ENCODE measurements at places on chromosomes 13 and 19.

DNA sequence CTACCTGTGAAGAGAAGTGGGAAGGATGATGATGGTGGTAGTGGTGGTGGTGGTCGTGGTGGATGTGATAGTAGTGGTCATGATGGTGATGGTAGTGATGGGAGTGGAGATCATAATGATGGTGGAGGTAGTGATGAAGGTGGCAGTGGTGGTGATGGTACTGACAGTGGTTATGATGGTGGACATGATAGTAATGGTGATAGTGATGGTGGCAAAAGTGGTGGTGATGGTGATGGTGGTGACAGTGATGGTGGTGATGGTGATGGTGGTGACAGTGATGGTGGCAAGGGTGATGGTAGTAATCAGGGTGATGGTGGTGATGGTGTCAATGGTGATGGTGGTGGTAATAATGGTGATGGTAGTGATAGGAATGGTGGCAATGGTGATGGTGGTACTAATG, 26.2 kb downstream of the MBD3L2B start:
- DNase-seq, result no peak

DNA sequence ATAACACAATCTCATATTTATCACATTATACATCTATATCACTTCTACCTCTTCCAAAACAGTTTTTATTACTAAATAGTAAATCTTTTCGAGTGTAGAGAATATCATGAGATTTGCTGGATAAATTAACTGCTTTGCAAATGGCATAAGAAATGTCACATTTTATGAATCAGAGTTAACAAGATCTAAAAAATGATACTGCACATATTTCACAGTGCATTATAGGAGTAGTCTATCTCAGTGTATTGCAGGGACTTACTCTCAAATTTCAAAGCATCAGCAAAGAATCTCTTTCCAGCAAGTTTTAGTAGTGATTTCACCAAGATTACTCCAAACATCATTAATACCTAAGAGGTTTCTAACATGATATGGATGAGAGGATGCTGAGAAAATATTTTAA, 687.1 kb upstream of the SLITRK1 start:
- DNase-seq, result no peak

GRCh38 chr19:33424181-33424580, 50.7 kb downstream of the CEBPG start:
- no peak for DNase-seq

- no peak for DNase-seq
Observed at GRCh38 chr19:3774621-3775373, 2.8 kb upstream of the RAX2 start.

DNA sequence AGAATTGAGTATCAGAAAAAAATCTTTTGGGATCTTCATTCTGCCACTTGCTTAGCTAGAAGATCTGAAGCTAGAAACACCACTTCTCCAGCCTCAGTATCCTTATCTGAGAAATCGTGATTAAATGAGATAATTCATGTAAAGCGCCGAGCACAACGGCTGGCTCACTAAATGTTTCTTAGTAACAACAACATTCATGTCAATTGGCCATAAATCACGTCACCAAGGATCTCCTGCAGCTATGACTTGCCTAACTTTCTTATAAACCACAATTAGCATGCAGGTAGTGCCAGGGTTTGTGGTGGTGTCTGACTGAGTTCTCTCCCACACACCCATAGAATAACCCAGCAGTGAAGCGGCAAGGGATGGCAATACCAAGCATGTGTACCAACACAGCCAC, 501.3 kb downstream of the EFNB2 start:
- no peak for DNase-seq

DNA sequence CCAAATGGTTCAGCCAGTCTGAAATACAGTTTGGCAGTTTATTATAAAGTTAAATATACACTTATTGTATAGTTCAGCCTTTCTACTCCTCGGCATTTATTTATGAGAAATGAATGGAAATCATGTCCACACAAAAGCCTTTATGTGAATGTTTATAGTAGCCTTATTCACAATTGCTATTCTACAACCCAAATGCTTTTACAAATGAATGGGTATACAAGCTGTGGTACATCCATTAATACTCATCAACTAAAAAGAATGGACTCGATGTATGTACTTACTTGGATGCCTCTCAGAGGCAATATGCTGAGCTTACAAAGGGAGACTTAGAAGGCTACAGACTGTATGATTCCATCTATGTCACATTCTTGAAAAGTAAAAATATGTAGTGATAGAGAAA, 150.7 kb downstream of the NBEA start:
- DNase-seq, result no peak

DNA sequence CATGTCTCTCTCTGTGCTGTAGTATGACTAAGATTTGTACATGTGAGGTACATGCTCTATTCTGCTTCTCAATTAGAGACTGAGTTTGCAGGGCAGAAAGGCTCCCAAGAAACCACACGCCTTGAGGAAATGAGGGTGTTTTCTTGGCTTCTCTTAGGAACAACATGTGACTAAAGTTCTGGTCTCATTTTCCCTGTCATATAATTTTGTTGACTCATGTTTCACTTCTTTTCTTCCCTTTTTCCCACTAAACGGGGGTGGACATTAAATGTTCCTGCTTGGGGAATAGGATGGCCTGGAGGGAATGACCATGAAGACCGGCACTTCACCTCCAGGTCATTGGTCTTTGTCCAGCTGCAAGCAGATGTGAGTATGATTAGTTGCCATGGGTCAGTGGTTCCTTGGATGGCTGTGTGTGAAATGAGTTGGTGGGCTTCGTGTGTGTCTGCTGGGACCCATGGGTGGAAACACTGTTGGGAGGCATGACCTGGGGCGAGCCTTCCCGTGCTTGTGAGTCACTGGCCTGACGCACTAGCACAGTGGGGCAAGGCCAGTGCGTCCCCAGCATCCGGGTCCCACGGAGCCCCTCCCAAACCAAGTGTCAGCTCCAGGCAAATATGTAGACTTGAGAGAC, 56.6 kb downstream of the COL4A1 start:
- no peak for DNase-seq

DNA sequence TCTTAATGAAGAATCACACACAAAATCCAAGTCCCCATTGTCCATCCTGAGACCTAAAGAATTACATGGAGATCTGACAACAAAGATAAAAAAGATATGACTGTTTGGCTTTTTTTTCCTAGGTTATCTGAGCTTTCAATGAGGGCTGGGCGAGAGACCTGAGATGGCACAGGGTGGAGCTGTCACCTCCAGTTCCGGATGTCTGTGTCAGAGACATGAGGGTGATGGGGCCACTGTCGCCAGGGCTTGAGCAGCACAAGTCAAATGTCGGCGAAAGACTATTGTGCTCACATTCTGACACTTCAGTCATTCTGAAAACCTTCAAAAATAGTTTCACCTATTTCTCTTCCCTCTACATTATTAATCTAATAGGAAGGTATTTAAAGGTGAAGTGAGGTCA, 65.7 kb downstream of the SLC7A1 start:
- DNase-seq, result no peak

DNA sequence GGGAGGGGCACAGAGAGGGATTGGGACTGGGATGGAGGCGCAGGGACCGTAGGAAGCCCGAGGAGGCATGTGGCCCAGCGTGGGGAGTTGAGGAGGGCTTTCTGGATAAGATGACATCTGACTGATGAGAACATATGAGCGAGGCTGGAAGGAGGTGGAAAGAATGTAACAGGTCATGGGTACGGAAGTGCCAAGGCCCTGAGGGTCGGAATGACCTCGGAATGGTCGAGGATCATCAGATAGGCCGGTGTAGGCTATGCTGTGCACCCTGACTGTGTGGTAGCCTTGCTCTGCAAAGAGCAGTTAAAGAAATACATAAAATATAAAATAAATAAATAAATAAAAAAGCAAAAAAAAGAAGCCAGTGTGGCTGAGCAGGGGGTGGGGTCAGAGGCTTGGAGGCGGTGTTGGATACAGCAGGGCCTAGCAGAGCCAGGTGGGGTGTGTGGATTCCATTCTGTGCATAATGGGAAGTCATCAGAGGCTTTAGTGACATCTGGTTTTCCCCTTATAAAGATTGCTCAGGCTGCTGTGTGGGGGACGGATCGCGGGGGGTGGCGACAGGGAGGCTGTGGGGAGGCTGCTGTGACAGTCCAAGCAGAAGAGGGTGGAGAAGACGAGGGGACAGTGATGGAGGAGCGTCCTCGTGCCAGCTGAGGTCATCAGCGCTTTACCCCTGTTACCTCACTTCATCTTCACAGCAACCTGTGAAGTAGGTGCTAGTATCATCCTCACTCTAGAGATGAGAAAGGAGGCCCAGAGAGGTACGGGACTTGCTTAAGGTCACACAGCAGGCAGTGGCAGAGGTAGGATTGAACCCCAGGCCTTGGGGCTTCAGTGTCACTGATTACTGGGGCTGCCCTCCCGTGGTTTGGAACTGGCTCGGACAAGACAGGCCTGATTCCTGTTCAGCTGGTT, 5.0 kb downstream of the PAK4 start:
- no peak for DNase-seq

DNA sequence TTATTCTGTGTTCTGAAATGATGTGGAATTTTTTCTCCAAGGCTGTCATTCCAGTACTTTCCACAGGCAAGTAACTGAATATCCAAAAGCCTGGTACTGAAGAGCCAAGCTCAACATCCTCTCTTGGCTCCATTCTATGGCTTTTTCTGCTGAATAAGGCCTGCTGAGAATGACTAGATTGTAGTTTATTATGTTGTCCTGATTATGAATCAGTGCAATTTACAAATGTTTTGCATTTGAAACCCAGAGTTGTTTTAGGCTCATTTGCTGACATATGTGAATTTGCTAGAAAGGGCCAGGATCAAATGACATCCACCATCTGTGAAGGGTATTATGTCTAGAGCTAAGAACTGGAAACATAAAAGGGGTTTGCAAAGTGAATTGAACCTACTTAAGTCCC, 596.6 kb downstream of the KCTD12 start:
- no peak for DNase-seq

- DNase-seq, result no peak
Observed at GRCh38 chr13:66803013-66803807, 426.9 kb downstream of the PCDH9 start.

- no peak for DNase-seq
Observed at GRCh38 chr19:57709616-57710015, 612 bp upstream of the ZNF154 start.

- no peak for DNase-seq
Observed at GRCh38 chr13:87358319-87358718, 312.9 kb upstream of the SLITRK5 start.

DNA sequence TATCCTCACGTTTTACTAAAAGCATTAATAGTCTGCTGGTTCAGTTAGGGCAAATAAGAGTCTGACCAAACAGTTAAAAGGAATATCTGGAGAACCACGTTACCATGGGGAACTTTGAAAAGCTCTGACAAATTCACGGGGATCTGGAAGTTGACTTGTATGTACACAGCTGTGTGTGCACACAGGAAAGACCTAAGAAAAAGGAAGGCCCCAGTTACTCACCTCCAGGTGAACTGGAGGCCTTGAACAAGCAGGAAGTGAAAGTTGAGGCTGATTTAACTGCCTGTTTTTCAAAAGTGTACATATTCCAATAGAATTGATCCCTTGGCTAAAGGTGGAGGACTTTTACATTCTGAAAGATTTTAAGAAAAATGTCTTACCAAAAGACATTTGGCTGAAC, 1891.6 kb upstream of the PCDH20 start:
- no peak for DNase-seq

GRCh38 chr19:10228393-10228792, 2.7 kb downstream of the S1PR2 start:
- no peak for DNase-seq

DNA sequence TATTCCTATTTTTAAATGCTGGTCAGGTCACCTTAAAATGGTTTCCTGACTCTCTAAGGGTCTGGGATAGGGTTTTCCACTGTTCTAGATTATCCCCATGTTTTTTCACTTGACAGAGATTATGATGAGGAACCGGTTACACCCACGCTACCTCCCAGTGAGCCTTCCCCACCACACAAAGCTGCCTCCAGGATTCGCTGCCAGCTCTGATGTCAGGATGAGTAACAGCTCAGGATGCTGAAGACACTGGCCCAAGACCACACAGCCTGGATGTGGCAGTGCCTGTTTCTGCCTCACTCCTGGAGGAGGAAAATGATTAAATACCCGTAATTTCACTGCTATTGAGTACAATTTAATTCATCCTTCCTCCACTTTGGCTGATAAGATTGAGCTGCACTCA, 22.9 kb downstream of the ZNF114 start:
- no peak for DNase-seq

DNA sequence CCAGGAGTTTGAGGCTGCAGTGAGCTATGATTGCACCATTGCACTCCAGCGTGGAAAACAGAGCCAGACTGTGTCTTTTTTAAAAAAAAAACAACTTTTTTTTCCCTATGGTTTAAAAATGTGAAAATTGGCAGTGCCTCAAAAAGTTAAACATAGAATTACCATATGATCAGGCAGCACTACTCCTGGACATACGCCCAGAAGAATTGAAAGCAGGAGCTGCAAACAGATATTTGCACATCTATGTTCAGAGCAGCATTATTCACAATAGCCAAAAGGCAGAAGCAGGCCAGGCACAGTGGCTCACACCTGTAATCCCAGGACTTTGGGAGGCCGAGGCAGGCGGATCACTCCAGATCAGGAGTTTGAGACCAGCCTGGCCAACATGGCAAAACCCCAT, 3.8 kb upstream of the RETN start:
- DNase-seq, result no peak

- no peak for DNase-seq
Observed at GRCh38 chr13:107641574-107641973, 573.8 kb downstream of the LIG4 start.

DNA sequence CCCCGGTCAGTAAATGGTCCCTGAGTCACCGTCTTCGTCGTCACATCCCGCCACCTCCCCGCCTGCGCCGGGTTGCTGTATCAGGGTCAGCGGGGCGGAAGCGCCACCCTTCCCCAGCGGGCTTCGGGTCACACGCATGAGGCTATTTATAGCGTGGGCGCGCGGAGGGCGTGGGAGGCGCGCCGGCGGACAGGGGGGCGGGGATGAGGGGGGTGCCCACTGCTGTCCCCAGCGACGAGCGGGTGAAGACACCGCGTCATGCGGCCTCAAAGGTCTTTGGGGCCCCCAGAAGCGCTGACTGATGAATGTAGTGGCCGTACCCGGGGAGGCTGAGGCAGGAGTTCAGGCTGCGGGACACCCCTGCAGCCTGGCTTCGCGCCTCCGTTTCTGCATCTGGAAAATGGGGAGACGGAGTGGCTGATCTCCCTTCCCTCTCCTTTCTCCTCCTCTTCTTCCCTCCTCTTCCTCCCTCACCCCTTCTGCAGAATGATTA, 7.9 kb downstream of the UNC13A start:
- DNase-seq, result no peak

GRCh38 chr13:28684257-28684656, 25.3 kb downstream of the POMP start:
- DNase-seq, result no peak

GRCh38 chr19:1469255-1470054, 9.6 kb downstream of the C19orf25 start:
- no peak for DNase-seq
